ENCODE measurements at places on chromosomes 2 and 18.

DNA sequence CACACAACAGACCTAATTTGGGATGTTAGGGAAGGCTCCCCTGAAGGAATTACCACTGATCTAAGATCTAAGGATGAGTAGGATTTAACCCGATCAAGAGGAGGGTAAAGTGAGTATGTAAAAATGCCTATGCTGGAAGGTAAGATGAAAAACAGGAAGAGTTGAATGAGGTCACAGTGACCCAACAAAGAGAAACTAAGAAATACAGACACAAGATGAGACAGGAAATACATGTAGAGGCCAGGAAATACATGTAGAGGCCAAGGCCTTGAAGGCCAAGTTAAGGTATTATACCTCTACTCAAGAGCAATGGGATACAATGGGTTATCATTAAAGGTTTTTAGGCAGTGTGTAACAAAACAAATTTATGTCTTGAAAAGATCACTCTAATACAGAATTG, 131.6 kb upstream of the TANK start:
- no peak for DNase-seq

DNA sequence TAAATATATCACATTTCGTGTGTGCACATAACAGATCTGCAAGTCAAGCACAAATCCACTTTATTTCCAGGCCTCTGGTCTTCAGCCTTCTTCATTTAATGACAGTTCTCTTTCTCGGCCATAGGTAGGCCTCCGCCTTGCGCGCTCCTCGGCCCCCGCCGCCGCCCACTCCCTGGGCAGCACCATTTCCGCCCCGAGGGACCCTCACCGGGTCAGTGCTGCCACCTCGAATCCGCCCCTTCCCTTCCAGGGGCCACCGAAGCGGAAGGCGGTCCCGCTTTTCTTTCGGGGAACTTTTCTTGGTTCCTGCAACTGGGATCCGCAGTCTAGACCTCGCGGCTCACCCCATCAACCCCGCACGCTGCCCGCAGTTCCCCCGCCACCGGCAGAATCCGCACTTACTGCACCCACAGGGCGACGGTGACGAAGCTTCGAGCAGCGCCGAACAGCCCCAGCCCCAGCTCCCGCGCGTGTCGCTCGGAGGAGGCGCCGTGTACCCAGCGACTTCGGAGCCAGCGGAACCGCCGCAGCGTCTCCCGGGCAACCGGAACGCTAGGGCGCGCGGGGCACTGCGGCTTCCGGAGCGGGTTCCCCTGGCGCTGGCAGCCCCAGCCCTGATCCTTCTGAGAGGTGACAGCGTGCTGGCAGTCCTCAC, at the start of gene CDKL4:
CDKL4 (minus strand) TSS at position 502 of the 655 bp plus-strand sequence.
- peak; percentile 9 for DNase-seq

- no peak for DNase-seq
Measured at GRCh38 chr2:71003396-71003795, 8.7 kb upstream of the TEX261 start.

GRCh38 chr2:6148882-6149281, 456.7 kb downstream of the SOX11 start:
- no peak for DNase-seq

- DNase-seq, result no peak
Measured at GRCh38 chr2:237758185-237758584, 40.4 kb upstream of the RBM44 start.

DNA sequence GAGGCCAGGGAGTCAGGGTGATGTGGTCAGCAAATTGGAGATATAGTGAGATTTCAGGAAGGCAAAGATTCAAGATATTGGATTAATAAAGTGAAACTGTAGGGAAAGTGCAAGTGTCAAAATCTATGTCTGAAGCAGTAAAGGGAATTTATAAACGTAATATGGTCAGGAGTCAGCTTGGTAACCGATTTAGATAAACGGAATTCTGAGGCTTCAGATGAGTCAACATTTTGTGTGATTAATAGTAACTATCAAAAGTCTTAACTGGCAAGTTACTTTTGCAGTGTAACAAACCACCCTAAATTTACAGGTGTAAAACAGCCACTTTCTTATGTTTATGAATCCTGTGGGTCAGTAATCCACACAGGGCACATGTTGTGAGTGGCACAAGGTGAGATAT, 10.9 kb downstream of the MTX2 start:
- no peak for DNase-seq

DNA sequence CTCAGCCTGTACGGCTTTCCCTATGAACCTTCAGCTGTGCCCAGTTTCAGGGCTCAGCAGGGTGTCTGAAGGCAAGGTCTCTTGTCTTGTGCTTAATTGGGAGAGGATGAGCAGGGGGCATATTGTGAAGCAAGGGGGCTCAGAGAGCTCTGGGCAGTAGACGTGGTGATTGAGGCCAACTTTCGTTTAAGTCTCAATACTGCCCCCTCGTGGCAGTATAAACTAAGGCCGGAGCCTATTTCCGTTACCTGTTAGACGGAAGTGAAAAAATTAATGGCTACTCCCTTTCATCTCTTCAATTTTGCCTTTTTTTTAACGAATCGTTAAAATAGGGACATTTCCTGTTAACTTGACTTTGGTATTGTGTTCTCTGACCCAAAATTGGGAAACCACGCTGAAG, 193.4 kb downstream of the TDRD15 start:
- no peak for DNase-seq

DNA sequence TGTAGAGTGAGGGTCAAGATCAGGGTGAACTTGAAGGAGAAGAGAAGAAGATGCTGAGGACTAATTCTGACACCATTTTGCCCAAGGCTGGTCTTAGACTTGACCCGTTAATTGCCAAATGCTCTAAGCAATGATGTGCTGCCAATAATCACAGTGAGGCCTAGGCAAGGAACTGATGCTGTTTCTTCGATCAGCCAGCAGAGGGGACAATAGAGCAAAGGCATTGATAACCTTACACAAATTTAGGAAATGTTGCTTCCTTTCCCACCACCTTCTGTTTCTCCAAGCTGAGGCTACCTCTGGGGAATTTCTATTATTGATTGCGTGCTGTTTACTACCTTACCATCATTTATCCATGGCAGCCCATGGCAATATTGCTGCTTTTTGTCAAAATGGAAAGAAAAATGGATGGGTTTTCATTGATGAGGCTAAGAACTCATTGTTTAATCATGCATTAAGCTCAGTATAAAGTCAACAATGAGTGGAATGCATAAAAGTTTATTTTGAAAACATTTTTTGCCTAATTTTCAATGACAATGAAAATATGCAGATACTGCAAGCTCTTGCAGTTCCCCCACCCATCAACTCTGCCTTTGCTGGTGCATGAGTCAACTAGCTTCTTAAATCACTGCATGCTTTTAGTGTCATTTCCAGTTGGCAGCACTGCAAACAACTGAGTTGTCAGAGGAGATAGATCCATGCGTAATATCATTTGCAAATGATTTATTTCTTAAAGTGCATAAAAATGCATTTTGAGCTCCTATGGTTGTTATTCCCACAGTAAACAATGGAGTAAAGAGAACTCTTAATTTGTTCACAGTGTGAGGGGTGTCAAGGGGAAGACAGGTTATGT, 116.4 kb upstream of the NYAP2 start:
- DNase-seq, result no peak

GRCh38 chr2:59804732-59805131, 748.7 kb downstream of the BCL11A start:
- no peak for DNase-seq

- no peak for DNase-seq
Measured at GRCh38 chr2:69683170-69683971, 39.8 kb upstream of the AAK1 start.

DNA sequence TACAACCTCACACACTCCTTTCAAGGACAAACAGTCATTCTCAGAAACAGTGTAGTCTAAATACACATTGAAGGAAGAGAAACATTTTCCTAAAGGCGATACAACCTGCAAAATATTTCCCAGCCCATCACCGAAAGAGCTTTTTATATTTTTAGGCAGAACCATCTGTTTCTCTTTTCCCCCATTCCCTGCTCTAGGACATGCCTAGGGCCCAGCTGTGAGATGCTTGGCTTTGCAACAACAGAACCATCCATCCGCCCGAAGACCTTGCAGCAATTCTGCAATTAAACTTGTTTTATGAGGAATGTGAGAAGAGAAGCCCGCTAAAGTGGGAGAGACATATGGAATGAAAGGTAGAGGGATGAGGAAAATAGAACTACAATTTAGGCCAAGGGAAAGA, 105.6 kb upstream of the RFX8 start:
- no peak for DNase-seq

DNA sequence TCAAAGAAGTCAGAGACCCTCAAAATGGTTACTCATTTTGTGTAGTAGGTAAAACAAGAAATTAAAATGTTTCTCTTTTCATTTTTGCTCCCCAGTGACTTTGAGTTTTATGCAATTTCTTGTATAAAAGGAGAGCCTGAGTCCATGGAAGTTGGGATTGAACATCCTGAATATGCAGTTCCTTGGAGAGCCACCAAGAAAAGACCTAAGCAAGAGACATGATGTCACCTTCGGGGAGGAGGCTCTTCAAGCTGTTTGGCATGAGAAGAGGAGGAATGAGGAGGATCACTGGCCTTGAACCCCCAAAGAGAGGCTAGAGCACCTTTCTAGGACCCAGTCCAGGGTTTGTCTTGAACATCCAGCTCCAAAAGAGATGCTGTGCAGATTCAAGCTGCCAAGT, 83.5 kb upstream of the STPG4 start:
- no peak for DNase-seq

- no peak for DNase-seq
Measured at GRCh38 chr18:36365836-36366775, 68.6 kb downstream of the FHOD3 start.

DNA sequence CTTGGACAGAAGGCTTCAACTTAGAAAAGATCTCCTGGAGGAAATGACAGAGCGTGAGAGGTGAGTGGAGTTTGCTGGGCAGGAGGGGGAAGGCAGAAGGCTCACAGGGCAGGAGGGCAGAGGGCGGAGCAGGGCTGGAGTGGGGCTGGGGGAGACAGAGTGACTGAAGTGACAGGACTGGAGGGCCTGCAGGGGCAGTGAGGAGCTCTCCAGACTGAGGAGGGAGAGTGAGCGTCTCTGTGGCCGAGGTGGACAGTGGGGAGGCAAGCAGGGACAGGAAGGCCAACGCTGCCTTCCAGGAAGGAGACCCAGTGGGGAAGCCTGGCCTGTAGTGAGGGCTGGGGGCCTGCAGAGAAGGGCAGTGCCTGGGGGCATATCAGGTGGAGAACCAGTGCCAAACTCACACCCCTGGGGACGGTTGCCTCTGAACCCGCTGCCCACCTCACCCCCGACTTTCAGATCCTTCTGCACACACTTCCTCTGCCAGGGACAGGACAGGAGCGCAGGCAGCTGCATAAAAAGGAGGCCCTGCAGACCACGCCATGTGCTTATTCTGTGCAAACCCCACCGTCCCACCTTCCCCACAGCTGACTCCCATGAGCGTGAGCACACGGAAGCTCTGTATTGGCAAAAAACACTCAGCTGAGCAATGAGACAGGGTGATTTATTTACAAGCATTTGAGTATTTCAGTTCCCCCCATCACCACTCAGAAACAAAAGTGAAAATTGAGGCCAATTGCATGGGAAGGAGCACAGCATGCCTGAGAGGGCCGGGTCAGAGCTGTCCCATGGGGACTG, 244.3 kb downstream of the FAM210A start:
- no peak for DNase-seq

DNA sequence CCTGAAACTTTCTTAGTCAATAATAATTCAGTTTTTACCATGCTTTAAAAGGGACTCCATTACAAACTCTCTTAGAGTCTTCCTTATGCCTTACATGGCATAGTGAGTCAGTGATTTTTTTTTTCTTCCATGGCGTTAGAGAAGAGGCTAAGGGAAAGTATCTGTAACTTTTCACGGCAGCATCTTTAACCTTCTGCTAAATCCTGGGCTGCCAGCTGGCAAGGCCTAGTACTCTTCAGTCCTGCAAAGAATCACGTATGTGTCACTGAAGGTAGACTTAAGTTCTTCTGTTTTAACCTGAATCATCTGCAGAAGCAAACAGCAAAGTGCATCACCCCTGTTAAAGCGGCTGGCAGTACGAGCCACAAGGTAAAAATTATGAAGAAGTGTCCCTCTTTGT, 286.3 kb upstream of the FN1 start:
- DNase-seq, result no peak

- peak; percentile 38 for DNase-seq
Measured at GRCh38 chr2:162153608-162154224, 1.7 kb upstream of the GCG start.

DNA sequence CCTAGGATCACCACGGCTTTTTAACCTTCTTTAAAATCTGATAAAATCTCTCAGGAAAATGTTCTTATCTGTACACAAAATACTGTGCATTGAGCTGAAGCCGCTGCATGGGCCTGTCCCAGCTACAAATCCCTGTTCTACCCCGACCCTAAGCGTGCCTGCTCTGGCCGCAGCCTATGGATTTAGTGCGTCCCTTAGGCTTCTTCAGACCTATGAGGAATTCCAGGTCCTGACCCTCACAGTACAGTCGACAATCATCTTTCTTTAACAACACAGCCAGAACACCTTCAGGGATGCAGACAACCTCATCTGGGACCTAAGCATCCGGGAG, 477 bp upstream of the WDCP start:
- DNase-seq, result no peak

Data from T follicular helper cell (primary cell).